Karpas-422 (cell line): ENCODE measurements at places on chromosomes 16 and 17. TPM values are rescaled to one million over a fixed set of nuclear protein-coding genes. Genes with fewer than 3 reads are reported as not detected.

HSD17B2 gene
- not detected in 2 replicates for total RNA-seq

TSNAXIP1 gene
- 0.52 and 1.1 TPM in 2 replicates for total RNA-seq

ALDOA gene
- total RNA-seq = 1,486 and 1,797 TPM in 2 replicates

KRT9 gene
- total RNA-seq = not detected in 2 replicates

CCL4 gene
- total RNA-seq = 6.9 and 7.6 TPM in 2 replicates

MPG gene
- total RNA-seq = 182 and 298 TPM in 2 replicates

RDM1 gene
- total RNA-seq = 9.7 and 11.0 TPM in 2 replicates

ERAL1 gene
- total RNA-seq = 19.5 and 46.2 TPM in 2 replicates

CLEC10A gene
- not detected in 2 replicates for total RNA-seq

TBC1D3H gene
- total RNA-seq = not detected in 2 replicates

DNA sequence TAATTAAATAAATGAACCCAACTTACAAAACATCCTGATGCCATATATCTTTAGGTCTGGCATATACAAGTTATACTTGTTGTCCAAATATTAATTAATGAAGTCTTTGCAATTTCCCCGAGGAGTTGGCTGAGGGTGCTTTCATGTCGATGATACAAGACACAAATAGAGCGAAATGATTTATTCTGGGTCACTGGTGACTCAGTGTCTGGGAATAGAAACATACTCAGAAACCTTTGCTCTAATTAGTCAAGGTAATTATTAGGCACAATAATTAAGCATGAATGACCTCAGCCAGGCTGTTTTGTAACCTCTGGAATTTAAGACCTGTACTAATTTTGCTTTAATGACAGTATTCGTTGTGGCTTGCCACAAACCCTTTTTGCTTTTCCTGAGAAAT lies 37.0 kb upstream of the HAPSTR1 start:
- no peak for DNase-seq

GRCh38 chr16:49748322-49748721 lies 107.6 kb downstream of the ZNF423 start:
- no peak for DNase-seq

DNA sequence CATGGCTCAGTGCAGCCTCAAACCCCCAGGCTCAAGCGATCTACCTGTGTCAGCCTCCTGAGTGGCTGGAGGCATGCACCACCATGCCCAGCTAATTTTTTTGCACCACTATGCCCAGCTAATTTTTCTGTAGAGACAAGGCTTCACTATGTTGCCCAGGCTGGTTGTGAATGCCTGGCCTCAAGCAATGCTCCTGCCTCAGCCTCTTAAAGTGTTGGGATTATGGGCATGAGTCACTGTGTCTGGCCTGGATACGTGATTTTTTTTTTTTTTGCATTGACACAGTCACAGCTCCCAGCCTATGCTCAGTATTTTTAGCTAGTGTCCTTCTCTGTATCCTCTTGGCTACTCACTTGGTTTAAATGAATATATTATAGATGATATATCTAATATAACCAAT lies 377.0 kb upstream of the TNRC6C start:
- no peak for DNase-seq

DNA sequence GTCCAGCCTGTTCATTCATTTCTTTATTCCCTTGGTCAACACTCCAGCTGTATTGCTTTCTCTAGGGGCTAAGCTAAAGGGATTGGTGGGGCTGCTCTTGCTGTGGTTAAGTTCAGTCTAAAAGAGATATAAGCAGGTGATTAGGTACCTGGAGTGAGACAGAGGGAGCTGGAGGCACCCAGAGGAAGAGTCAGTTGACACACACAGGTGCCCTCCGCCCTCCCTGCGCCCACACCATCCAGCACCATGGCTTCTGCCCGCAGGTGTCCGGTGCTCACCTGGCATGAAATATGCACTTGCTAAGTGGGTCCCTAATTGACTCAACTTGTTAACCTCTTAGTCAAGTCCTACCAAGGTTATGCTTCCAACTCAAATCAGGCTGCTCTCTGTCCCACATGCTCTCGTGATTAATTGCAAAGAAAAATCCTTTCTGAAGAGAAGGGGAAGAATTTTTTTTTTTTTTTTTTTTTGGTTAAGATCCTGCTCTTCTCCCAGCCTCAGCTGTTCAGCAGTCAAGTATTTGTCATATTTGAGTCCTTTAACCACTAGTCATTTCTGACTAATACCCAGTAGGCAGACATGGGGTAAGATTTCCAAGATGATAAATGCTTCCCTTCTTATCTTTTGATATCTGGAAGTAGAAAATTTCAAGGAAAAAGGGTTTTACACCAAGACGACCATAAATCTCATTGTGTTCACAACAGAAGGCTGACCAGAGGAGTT lies 199.8 kb upstream of the WSCD1 start:
- no peak for DNase-seq

GRCh38 chr17:77999413-78000173 lies 41.1 kb downstream of the TNRC6C start:
- DNase-seq = no peak

DNA sequence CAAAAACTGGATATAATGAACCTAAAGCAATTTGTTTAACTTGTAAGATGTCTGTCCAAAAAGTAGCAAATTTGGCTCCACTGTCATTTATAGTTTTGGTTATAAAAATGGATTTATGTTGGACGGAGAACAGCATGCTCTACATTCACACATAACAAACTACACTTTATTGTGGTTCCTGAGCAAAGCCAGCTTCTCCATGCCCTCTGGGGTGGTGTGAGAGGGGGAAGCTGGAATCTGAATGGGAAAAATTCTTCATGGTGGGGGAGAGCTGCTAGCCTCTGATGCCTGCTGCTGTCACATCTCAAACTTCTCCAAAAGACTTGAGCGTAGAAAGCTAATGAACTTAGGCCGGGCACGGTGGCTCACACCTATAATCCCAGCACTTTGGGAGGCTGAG lies 9.8 kb upstream of the METTL9 start:
- no peak for DNase-seq

DNA sequence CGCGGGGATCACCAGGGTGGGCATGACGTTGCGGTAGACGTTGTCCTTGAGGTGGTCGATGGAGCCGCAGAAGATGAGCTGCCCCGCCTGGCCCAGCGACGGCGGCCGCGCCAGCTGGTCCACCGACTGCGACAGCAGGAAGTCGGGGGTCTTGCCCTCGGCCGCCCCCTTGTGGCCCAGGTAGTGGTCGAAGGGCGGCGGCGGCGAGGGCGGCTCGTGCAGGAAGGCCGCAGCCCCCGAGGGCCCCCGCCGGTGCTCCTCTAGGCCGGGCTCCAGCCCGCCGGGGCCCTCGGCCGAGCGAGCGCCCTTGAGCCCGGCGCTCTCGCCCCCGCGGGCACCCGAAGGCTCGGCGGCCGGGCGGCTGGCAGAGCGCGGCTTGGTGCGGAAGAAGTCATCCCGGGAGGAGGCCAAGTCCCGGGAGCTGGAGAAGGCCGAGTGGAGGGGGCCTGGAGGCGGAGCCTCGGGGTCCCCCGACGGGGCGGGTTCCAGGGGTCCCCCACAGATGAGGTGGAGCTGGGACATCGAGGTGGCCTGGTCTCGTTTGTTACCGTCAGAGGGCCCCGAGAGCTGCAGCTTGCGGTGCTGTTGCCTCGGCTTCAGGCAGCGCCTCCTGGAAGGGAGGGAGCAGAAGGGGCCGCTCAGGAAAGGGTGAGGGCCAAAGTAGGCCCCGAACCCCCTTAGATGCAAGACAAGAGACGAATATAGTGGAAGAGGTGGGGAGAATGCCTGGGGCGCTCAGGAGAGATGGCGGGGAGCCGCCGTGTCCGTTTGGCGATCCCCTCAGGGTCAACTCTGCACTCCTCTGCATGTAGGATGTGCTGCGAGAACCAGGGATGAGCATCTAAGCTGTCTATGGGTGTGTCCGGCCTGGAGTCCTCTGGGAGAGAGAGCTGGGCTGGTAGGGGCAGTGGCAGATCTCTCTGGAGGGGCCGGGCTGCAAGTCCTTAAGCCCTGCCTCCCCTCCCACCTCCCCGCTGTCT lies 8.8 kb downstream of the FAM171A2 start:
- peak; percentile 84 for DNase-seq

DNA sequence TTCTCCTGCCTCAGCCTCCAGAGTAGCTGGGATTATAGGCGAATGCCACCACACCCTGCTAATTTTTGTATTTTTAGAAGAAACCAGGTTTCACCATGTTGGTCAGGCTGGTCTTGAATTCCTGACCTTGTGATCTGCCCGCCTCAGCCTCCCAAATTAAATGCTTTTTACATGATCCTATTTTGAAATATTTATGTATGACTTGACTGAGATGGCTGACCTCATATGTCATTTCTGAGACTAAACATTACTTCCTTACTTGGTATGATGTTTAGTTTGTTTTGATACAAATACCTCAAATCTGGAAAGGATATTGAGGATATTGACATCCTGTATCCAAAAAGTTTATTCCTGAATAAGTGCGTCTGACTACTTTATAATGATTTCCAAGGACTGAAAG lies 11.9 kb downstream of the CALCOCO2 start:
- DNase-seq = no peak

DNA sequence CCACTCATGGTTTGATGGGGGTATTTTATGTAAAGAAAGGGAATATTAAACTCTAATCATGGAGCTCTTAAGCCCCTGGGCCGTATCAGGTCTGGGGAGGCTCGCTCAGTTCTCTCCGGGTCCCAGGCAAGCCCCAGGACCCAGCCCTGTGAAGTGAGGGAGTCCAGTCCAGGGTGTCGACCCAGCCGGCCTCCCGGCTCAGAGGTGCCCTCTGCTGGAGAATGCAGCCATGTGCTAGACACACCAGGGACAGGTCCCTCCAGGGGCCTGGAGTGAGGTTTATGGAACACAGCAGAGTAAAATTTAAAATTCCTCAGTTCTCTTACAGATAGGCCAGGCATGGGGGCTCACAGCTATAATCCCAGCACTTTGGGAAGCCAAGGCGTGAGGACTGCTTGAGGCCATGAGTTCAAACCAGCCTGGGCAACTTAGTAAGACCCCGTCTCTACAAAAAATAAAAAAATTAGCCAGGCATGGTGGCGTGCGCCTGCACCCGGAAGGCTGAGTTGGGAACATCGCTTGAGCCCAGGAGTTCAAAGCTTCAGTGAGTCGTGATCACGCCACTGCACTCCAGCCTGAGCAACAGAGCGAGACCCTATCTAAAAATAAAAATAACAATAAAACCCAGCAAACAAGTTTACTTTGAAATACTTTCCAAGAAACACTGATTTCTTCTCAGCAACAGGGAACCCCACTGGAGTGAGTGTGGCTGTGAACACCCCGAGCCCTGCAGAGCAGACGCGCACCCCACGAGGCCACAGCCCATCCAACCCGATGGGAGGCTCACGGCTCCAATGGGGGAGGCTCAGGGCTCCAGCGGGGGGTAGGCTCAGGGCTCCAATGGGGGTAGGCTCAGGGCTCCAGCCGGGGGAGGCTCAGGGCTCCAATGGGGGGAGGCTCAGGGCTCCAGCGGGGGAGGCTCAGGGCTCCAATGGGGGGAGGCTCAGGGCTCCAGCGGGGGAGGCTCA lies 72.2 kb downstream of the ZNF778 start:
- DNase-seq = peak; percentile 88

GRCh38 chr17:43469145-43469544 lies 14.6 kb upstream of the DHX8 start:
- DNase-seq = peak; percentile 37

DNA sequence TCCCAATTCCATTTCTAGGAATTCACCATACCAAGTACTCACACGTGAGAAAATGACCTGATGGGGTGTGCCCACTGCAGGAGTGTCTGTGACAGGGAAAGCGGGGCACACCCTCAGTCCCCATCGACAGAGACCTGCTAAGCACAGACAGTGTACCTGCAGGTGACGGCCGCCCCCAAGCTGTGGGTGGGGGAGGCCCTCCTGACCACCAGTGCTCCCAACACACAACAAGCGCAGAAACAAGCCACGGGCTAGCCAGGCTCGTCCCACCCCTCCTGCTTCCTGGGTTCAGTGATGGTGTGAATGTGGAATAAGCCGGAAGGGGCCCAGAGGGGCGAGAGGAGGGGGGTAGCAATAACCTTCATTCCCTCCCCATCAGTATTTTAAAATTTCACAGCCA lies 31.9 kb downstream of the ZCCHC14 start:
- no peak for DNase-seq

- no peak for DNase-seq
These were observed 3.3 kb downstream of the ARHGAP23 start for GRCh38 chr17:38431346-38432145.

DNA sequence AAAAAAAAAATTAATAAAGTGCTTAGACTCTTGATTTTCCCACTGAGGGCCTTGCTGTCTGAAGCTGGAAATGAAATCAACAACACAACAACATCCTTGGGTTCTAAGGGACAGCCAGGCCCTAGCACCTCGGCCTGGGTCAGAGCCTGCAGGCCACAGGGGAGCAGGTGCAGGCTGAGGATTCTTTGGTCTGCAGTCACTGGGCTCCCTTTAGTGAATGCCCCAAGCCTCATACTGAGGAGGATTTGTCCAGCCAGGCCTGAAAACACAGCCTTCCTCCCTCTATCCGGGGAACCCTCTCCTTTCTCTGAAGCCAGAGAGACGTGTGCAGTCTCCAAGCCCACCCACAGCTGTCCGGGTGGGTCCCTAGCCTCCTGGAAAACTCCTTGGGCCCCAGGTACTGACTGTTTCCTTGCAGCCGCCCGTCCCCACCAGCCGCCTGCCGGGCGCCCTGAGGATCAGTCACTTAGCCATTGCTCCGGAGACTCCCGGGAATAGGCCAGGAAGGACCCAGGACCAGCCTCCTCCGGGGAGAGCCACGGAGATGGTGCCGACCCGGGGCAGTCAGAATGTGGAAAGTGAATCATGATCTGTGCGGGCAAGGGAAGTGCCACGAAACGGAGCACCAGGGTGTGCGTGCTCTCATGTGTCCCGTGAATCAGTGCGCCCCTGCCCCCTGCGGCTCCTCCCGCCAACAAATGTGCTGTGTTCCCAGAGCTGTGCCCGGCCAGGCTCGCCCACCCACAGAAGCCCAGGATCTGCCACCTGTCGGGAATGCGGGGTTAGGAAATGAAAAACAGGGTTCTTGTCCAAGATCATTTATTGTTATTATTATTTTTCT lies 91.0 kb downstream of the RTN4RL1 start:
- DNase-seq = no peak

DNA sequence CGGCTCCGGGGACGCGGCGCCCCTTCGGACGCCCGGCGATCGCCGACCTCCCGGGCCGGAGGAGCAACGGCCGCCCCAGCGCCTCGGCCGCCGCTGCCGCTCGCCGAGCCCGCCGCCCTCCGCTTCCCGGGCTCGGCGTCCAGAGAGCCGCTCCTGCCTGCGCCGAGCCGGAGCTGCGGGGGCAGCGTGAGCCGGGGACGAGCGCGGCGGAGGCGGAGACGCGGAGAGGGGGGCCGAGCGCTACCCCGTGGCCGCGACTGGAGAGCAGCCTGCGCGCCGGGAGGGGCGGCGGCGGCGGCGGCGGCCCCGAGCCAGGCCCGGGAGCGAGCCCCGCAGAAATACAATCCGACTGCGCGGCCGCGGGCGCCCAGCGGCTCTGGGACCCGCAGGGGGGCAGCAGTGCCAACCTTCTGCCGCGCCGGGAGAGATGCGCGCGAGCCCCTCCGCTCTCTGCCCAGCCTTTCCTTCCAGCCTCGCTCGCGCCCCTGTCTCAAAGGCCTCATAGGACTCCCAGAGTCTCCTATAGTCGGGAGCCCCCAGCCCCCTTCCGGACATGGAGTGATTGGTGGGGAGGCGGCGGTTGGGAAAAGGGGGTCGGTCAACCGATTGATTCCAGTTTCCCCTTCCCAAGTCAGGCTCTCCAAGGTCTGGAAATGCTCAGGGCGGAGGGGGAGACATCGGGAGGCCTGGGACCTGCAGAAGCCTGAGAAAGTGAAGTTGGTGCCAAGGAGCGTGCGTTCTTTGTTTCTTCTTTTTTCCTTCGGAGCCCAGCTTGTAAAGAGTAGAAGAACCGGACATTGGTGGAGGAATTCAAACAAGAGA lies 1.0 kb upstream of the SDK2 start:
- DNase-seq = no peak

GRCh38 chr16:63410594-63410993 lies 1374.4 kb upstream of the CDH8 start:
- DNase-seq = no peak
